ENCODE measurements at places on chromosomes 2 and 18.

- DNase-seq, result no peak
These were observed 298.7 kb upstream of the COL3A1 start for GRCh38 chr2:188675391-188676009.

- DNase-seq, result no peak
These were observed 36.5 kb downstream of the HADHB start for GRCh38 chr2:26281226-26281625.

- no peak for DNase-seq
These were observed 88.8 kb downstream of the LRP1B start for GRCh38 chr2:142041996-142042395.

GRCh38 chr18:2657788-2658458, 2.4 kb downstream of the SMCHD1 start:
- peak; percentile 34 for DNase-seq

- DNase-seq, result peak; percentile 58
These were observed 1070.3 kb upstream of the CELF4 start for GRCh38 chr18:38635709-38636430.

DNA sequence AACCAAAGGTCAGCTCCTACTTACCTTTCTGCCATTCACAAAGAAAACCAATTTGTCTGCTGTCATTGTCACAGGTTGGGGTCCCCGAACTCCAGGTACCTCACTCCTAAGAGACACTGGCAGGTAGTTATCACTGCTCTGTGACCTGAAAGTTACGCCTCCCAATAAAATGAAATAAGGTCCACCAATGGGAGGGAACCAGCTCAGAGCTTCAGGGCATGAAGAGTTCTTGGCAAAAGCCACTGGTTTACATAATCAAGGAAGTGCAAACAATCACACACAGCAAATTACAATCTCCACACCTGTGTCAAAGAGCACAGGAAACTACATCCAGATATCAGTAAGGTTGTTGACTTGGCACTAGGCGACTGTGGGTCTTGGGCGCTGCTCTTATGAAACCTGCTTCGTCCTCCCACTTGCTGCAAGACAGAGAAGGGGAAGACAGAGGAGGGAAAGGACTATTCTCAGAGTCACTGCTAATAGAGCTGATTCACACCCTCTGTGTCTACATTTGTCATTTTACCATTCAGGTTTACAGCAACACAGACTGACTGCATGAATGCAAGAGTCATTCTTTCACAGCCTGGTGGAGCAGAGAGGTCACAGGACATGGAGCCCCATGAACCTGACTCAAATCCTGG, at the start of gene XDH:
Gene XDH, minus strand, starts transcription at position 142 of the 641 bp plus-strand sequence. Its CDS starts 76 bp downstream, at position 66.
- no peak for DNase-seq

GRCh38 chr2:75528221-75528977, 32.3 kb downstream of the EVA1A start:
- no peak for DNase-seq

GRCh38 chr2:207546822-207547221, 17.1 kb downstream of the CREB1 start:
- no peak for DNase-seq

GRCh38 chr2:132577686-132578085, 92.3 kb downstream of the LYPD1 start:
- no peak for DNase-seq

DNA sequence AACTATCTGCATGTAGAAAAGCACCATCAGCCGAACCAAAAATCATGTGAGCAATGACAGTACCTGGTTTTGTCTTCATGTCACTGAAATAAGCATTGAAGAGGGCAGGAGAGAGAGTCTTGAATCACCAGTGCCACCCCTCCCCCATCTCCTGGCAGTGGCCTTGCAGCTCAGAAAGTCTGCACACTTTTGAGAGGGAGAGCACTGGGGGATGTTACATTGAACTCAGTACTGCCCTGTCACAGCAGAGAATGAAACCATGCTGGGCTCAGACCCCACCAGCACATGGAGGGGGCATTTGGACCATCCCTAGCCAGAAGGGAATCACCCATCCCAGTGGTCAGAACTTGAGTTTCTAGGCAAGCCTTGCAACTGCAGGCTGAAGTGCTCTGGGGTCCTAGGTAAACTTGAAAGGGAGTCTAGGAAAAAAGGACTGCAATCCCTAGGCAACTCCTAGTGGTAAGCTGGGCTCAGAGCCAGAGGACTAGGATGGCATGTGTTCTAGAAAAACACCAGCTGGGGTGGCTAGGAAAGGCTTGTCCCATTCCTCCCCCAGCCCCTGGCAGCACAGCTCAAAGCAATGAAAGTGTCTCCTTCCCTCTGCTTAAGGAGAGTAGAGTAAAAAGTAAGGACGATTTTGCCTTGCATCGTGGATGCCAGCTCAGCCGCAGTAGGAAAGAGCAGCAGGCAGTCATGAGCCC, 259.9 kb upstream of the MYT1L start:
- no peak for DNase-seq
